ENCODE measurements at places on chromosomes 1 and 21.

DNA sequence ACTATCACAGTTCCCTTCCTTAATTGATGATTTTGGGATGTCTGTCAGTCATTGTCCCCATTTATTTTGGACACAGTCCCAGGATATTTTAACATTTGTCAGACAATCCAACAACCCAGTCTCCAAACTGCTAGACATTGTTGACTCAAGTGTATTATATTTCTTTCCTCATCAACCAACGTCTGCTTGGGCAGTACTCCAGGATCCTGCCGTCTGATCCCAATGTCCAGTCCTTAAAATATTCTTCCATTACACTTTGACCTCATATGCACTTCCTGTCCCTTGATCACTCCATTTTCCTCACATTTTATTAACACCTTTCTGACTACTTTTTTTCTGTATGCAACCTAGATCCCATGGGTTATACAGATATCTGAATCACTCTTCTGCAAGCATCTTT, 39.8 kb upstream of the KIAA0040 start:
- no peak for DNase-seq

- no peak for DNase-seq
These were observed 15.6 kb upstream of the TTLL10 start for GRCh38 chr1:1157914-1158710.

GRCh38 chr21:38424305-38425019, 73.8 kb downstream of the ERG start:
- DNase-seq, result no peak

- no peak for DNase-seq
These were observed 153.1 kb upstream of the FGGY start for GRCh38 chr1:59143811-59144210.

GRCh38 chr1:5164158-5164557, 509.7 kb downstream of the AJAP1 start:
- no peak for DNase-seq
